ENCODE measurements at places on chromosomes 13 and 19.

DNA sequence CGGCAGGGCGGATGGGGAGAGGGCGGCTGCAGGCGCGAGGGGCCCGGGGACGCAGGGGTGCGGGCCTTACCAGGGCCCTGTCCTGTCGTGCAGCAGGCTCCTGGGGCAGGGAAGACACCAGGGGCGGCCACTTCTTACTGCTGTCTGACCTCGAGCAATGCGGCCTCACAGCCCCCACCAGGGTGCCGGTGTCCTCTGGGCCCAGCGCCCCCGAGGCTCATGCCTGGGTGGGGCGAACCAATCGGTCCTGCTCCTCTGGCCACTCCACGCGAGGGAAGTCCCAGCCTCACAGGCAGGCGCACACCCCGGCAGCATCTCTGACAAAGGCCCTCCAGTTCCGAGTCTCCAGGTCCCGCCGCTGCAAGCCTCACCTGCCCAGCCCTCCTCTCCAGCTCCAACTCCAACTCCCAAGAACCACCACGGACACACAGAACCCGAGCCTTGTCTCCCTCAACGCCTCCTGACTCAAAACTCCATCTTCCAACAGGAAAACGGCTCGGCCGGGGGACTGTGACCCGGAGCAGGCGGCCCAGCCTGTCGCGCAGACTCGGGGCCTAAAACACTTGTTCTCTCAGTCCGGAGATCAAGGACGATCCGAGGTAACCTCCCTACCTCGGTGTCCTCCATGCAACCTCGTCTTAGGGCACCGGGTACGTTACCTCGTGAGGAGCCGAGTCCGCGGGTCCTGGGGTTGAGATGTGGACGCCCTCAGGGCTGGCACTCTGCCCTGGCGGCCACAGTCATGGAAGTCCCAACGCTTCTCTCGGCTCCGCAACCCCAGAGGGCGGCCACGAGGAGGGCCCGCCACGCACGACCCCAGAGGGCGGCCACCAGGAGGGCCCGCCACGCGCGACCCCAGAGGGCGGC, 6.5 kb downstream of the FGF22 start:
- no peak for DNase-seq

DNA sequence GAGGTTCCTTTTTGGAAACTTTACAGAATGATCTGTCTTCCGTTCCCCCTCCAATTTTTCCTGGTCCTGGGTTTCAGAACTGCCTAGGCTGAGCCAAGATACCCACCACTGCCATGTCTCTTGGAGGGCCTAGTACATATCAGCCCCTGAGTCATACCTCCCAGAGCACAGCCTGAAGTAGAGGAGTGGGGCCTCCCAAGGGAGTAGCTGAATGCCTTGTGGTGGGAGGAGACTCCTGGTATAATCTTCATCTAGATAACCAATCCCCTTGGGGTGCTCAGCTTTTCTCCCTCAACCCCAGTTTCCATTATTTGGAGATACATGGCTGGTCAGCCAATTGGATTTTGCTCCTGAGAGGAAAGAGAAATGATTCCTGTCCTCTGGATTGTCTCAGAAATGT, 30.3 kb downstream of the ZNF763 start:
- DNase-seq, result peak; percentile 72

DNA sequence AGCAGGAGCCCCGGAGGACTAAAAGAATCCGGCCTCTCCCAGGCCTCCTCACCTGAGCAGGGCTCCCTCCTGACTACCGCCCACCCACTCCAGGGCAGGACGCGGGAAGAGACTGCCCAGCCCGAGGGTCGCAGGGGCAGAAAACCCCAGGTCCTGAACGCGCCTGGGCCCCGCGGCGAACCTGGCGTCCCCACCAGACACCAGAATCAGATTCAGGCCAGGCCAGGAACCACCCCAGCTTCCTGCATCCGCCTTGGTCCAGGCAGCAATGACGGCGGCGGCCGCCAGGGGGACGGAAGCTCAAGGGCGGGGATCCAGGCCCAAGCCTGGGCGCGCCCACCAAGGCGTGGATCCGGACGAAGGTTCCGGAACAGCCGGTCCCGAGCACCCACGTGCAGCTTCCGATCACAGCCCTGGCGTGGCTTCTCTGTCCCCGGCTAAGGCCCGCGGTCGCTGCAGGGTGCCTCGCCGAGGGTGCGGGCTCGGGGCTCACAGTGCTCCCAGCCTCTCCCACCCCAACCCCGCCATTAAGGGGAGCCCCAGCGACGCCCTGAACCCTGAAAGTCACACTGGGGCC, 3.6 kb downstream of the LGALS7 start:
- peak; percentile 64 for DNase-seq

GRCh38 chr19:38721979-38722773, 22.1 kb downstream of the CAPN12 start:
- no peak for DNase-seq

DNA sequence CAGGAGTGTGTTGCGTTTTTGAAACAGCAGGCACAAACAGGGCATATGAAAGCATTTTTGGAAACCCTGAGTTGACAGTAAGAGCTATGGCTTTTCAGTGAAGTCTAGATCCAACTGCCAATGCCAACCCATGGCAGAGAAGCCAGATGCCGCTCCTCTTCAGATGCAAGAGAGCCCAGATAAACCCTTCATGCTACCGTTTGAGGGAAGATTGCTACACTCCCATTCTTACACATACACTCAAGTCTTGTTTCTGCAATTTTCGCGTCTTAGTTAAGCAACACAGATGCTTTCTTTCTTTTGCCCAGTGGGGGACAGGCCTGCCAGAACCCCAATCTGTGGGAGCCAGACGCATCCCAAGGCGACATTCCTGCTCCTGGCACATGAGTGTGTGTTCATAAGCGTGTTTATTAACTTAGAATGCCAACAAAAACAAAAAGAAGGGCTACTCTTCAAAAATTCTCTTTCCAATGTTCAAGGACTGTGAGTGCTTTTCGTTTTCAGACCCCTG, 10.4 kb downstream of the BORCS8 start:
- DNase-seq, result no peak

DNA sequence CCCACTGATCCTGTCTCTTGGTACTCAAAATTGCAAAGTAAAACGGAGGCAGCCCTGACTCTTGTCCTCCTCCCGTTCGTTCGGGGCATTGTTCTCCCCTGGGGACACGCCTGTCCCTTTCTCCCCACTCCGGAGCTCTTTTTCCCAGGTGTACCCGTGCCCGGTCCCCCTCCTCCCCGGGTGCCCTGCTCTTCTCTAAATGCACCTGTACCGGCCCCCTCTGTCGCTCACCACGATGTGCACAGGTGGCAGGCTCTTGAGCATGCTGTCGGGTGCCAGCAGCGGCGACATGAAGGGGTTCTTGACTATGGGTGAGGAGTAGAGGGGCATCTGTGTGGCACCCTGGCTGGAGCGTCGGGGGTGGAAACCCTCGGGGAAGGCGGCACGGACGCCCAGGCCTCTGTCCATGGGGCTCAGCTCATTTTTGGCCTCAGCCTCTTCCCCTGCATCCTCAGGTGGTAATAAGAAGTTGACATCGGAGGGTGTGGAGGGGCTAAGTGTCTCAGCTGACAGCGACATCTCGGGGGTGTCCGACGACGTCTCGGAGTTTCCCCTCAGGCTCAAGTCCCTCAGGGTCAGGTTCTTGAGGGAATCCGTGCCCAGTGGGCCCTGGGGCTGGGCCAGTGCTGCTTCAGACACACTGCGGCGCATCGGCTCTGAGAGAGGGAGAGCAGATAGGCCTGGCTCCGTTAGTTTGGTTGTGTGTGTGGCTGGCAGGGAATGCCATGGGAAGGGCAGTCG, 12.4 kb upstream of the CNFN start:
- DNase-seq, result no peak

GRCh38 chr13:79237981-79238380, 168.1 kb downstream of the RBM26 start:
- peak; percentile 2 for DNase-seq

GRCh38 chr13:50128428-50128931, 113.2 kb downstream of the KCNRG start:
- no peak for DNase-seq

DNA sequence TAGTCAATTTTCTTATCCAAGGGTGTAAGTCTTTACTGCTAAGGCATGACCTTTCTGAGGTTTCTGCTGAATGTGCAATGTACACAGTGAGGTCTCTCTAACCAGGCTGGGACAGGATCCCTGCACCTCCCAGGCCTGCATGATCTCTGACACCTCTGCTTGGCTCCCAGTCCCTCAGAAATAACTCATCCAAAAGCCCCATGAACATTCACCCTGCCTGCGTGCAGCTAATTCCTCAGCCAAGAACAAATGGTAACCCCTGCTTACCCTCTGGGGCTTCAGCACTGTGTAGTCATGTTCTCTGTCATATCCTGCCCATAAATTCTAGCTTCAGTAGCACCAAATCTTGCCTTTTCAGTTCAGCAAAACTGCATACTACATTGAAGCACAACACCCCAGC, 1146.3 kb upstream of the MIR17HG start:
- DNase-seq, result peak; percentile 91

GRCh38 chr19:33022472-33023116, 42.1 kb downstream of the RHPN2 start:
- no peak for DNase-seq

DNA sequence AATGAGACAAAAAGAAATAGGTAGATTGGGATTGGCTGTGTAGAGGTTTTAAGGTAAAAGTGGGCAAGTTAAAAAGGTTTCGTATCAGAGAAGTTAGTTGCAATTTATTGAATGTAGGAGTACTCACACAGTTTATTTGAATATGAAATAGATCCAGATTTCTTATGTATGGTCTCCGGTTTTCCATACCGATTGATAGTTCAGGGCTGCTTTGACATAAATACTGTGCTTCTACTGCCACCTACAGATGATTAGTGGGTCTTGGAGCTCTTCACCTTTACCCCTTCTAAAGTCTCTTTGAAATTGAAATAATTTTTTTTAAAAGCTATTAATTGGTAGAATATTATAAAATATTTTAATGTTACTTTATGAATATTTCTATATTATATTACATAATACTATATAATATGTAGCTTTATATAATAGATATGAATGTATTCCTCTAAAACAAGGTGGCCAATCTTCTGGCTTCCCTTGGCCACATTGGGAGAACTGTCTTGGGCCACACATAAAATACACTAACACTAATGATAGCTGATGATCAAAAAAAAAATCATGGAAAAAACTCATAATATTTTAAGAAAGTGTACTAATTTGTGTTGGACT, 7.7 kb upstream of the GPR18 start:
- peak; percentile 45 for DNase-seq

GRCh38 chr19:33522371-33522662, 726 bp upstream of the PEPD start:
- DNase-seq, result no peak

DNA sequence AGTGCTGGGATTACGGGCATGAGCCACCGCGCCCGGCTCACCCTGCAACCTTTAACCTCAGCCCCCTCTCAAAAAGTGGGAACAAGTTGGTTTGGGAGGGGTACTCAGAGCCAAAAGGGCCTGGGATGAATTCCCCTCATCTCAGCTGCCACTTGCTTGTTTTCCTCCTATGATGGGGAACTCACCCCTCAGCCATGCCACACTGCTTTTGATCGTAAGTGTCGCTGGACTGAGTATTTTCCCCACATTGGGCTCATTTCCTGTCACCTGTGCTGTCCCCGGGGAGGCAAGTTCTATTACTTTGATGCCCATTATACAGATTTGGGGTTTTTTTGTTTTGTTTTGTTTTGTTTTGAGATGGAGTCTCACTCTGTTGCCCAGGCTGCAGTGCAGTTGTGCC, 6.5 kb downstream of the R3HDM4 start:
- no peak for DNase-seq

GRCh38 chr13:69028936-69029335, 1078.7 kb upstream of the ATXN8OS start:
- no peak for DNase-seq

DNA sequence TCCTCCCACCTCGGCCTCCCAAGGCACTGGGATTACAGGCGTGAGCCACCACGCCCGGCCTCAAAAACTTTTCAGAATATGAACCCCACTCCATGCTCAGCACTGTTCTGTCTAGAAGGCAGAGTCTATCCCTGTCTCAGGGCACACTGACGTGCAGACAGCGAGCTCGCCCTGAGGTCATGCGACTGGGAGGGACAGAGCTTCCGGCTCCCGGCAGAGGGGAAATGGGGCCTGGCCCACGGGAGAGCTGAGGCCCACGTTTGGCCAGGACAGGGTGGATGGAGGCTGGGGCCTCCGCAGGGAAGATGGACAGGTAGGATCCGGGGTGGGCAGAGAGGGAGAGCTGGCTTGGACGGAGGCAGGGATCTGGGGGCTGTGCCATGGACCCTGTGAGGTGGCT, 2.8 kb upstream of the AZU1 start:
- no peak for DNase-seq

- DNase-seq, result no peak
Measured at GRCh38 chr13:105116966-105117365, 1418.5 kb downstream of the EFNB2 start.

- no peak for DNase-seq
Measured at GRCh38 chr19:15962319-15962718, 13.5 kb downstream of the OR10H4 start.

DNA sequence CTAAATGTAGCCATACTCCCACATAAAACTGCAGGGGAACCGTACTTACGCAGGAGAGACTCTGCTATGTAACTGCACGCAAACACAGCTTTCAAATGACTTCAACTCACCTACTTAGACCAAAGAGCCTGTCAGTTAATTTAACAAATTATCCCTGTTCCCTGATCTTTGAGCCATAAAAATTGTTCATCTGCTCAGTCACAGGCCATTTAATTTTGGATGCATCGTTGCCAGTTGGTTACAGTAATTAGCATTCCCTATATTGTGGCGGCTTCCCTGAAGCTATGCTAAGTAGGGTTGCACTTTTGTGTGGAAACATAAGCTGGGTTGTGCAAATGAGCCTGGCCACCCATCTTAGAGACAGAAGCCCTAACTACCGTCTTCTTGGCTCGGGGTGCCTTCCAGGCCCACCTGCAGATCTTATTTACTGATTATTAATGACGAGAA, 21.2 kb upstream of the OBI1 start:
- DNase-seq, result no peak

DNA sequence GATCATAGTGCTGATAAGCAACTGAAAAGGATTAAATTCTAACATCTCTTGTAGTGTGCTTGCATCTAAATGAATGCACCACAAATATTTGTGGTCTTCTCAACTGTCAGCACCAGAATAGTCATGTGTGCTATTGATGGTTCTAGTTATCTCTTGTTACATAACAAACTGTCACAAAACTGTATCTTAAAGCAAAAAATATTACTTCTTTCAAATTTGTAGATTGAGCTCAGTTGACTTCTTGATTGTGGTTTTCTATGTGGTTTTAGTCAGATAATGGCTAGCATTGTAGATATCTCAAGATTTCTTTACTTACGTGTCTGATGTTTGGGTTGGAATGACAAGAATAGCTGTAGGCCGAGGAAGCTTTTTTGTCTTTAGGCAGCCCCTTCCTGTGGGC, 431.3 kb downstream of the SLITRK6 start:
- DNase-seq, result peak; percentile 59

- peak; percentile 50 for DNase-seq
Measured at GRCh38 chr13:75675421-75675820, 39.3 kb downstream of the LMO7 start.

Measured in amniotic epithelial cell (primary cell).